ENCODE measurements at places on chromosomes 7 and 10.
A peak's percentile ranks its signal among the peaks of the same experiment; 100 is the strongest.

GRCh38 chr7:96347471-96347870 is 25.6 kb upstream of the SLC25A13 start:
- no peak for DNase-seq

GRCh38 chr10:122495406-122496340 is 34.3 kb downstream of the HTRA1 start:
- no peak for DNase-seq

DNA sequence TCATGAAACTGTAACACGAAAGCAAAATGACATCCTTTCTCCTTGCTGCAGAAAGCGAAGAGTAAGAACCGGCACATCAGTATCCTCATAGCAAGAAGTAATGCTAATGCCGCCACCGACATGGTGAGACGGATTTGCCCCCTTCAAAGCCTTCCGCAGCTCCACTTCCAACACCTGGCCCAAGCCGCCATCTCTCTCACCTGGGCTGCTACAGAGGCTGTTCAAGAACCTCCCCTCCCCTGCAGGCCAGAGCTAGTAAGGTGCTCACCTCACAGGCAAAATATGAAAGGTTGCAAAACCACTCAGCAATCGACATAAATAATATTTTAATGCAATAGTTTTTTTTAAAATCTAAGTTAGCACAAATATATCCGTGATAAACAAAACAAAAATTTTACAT is 123.9 kb upstream of the FRMD4A start:
- no peak for DNase-seq

- no peak for DNase-seq
Measured at GRCh38 chr10:1774796-1775195, 37.5 kb upstream of the ADARB2 start.

- no peak for DNase-seq
Measured at GRCh38 chr10:126087153-126087680, 190.9 kb downstream of the FANK1 start.

GRCh38 chr10:61316676-61317265 is 136.4 kb downstream of the TMEM26 start:
- no peak for DNase-seq

GRCh38 chr7:70410134-70410750 is 721.7 kb upstream of the GALNT17 start:
- no peak for DNase-seq

- no peak for DNase-seq
Measured at GRCh38 chr7:144780071-144780608, 55.7 kb downstream of the TPK1 start.

GRCh38 chr10:122336332-122336731 is 38.2 kb upstream of the PLEKHA1 start:
- DNase-seq = no peak

DNA sequence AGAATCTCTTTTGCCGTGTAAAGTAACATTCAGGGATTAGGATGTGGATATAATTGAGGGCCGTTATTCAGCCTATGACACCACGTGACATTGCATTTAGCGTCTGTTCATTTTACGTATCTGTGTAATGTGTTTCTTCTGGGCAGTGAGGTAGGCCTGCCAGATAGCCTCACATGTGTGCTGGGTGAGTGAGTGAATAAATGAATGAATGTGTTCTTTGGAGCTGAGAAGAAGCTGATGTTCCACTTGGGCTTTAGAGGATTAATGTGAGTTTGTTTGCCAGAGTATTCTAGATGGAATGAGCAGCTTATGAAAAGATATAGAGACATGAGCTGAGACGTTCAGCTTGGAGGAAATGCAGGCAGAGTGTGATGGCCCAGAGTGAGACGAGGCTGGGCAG is 55.0 kb downstream of the MINDY4 start:
- no peak for DNase-seq

GRCh38 chr7:81327468-81328266 is 408.8 kb upstream of the SEMA3C start:
- DNase-seq = no peak

DNA sequence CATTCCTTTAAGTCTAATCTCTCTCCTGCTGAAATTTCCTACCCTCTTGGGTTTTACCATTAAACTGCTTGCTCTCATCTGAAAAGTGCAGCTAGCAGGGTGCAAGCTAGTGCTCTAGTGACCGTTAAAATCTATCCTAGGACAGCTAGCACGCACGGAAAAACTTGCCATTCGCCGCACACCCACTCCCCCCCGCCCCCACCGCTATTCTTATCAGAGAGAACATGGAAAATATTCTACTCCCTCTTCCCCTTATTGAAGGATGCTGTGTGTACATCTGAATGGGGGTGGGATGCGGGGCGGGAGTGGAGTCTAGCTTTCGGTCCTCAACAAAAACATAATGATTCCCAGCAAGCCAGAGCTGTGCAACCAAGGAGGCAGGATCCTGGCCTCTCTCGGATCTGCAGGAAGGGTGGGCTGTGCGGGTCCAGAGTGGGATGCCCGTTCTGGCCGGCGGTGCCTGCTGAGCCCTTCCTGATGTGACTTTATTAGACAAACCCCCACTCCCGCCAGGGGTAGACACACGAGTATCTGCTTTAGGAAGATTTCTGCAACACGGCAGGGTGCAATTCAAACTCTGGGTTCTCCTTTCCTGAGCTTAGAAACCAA is 1.1 kb upstream of the ADRA2A start:
- no peak for DNase-seq

DNA sequence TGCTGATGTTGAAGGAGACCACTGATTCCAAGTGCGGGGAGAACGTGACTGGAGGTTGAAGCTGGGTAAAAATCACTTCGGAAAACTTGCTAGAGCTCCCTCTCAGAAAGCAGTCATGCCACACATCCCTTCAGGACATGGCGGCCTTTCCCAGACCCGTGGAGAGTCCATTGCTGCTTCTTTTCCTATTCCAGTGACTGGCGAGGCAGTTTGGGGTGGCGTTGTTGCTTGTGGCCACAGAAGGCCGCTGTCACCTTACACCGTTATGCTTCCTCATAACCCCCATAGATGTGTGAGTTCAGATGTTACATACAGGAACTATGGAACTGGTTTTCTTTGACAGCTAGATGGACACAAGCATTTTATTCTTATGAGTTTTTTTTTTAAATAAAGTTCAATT is 235.6 kb upstream of the POM121L12 start:
- no peak for DNase-seq

GRCh38 chr7:112654322-112655216 is 135.6 kb downstream of the TMEM168 start:
- DNase-seq = no peak

- DNase-seq = no peak
Measured at GRCh38 chr7:3927446-3928110, 626.5 kb downstream of the SDK1 start.

- no peak for DNase-seq
Measured at GRCh38 chr7:24587853-24588252, 14.6 kb downstream of the PALS2 start.

DNA sequence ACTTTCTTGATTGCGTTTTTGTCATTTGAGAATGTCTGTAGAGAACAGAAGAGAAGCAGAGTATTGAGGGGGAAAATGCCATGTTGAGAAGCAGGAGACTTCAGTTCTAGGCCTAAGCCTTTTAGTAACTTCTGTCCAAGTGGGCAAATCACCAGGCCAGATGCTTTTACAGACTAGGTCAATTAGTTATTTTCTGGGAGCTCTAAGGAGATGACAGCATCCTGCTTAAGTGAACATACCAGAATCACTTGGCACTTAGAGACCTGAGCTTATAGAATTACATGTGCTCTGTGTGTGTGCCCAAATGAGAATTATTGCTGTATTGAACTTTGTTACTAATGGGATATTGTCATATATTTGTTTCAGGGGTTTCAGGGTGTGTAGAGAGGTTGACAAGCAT is 24.0 kb downstream of the AGK start:
- no peak for DNase-seq

- no peak for DNase-seq
Measured at GRCh38 chr10:113060201-113061053, 110.4 kb downstream of the TCF7L2 start.

- DNase-seq = no peak
Measured at GRCh38 chr7:16939161-16939560, 57.4 kb upstream of the AGR3 start.

GRCh38 chr10:126221874-126222273 is 166.4 kb downstream of the ADAM12 start:
- no peak for DNase-seq

DNA sequence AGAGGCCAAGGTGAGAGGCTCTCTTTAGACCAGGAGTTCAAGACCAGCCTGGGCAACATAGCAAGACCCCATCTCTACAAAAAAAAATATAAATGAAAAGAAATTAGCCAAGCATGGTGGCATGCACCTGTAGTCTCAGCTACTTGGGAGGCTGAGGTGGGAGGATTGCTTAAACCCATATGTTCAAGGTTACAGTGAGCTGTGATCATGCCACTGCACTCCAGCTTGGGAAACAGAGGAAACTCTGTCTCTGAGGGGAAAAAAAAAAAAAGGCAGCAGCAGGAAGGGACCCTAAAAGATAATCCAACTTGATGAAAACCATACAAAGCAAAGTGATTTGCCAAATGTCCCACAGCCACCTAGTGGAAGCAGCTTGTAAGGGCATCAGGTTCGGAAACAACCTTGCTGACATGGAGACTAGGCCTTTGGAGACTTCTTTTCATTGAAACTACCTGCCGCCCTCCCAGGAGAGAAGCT is 15.6 kb upstream of the PBLD start:
- DNase-seq = peak; percentile 41

DNA sequence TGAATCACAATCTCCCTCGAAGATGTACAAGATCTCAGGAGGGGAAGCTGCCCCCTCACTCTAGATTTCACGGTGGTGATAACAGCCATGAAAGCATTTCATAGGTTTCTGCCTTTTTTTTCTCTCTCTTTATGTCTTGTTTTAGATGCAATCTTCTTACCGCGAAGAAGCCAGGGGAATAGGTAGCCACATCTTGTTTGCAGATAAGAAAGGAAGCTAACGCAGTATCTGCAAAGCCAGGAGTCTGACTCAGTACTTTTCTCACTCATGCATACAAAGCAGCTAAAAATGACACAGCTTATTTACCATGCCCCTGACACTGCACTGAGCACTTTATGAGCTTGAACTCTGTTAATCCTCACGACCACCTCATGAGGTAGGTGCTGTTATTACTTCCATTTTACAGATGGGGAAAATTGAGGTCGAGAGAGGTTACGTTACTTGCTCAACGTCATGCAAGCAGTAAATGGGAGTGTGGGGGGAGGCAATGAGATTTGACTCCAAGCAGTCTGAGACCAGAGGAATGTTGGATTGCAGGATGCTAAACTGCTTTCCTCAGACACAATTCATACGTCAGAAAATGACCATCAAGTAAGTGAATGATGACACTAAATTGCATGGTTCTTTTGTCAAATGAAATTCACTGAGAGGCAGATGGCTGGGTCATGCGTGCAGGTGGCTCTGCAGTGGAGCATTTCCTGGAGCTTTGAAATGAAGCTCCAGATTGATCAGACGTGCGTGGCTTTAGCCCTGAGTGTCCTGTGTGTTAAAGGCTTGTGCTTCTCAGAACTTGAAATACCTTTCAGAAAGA is 3.3 kb downstream of the MAP3K8 start:
- no peak for DNase-seq

- peak; percentile 94 for DNase-seq
Measured at GRCh38 chr10:101829561-101830315, 11.5 kb upstream of the OGA start.

- no peak for DNase-seq
Measured at GRCh38 chr7:137909042-137909441, 62.3 kb upstream of the DGKI start.

- DNase-seq = no peak
Measured at GRCh38 chr10:107701943-107702342, 537.4 kb upstream of the SORCS1 start.

DNA sequence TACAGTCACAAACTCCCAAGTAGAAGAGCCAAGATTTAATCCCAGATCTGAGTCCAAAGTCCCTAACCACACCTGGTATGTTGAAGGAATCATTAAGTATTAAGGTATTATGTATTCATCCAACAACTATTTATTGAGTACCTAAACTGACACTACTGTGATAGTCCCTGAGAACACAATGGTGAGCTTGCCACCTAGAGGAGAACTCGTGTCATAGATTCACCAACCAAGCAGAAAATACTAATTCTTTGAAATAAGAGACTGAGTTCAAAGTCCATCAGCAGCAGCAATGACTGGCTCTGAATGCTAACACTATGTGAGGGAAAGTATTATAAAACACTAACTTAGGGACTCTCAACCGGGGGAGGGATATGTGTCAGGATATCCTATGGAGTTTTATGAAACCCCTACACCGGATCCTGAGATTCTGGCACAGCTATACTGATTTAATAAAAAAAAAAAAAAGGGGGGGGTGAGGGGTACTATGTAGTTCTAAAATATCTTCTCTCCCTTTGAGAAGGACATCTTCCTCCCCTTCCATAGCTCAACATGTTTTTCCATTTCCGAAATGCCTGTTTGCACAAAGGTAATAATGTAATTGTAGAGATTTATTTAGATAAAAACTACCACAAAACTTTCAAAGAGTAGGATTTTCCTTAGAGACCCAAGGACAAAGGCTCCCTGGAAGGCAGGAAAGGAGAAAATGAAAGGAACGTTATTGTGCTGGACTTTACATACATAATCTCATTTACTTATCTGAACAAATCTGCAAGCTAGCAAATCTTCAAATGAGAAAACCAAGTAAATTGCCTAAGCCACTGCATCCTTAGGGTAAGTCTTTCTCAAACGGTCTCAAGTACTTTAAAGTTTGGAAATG is 1.6 kb downstream of the NCOA4 start:
- DNase-seq = peak; percentile 65

DNA sequence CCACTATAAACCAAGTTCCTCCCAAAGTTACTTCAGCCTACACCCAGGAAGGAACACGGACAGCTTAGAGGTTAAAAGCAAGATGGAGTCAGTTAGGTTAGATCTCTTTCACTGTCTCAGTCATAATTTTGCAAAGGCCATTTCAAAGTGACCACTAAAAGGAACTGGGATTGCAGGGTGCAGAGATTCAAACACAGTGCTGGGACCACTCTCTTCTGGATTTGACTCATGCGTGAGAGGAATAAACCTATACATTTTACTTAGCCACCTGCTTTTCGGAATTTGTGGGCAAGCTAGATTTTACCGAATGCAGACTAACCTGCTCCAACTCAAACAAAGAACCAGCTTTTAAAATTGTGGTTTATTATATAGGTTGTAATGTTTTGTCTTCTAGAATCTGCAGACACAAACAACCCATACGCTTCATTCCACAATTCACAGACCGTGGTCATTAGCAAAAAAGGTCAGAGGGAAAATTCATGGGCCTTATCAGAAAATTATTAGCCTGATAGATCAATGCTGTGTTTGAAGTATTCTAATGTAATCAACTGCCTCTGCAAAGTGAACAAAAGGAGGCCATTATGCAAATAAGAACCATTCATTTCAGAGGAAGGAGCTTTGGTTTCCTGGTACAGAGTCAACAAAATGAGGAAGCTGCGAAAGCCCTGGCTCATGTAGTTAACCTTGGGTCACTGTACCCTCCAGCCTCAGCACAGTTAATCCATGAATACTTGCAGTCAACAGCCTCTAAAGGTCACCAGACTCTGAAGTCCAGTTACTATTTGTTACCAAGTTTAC is 342.7 kb upstream of the KLF6 start:
- DNase-seq = no peak

- no peak for DNase-seq
Measured at GRCh38 chr7:32916006-32916405, 24.4 kb upstream of the KBTBD2 start.

Data from GM13977 (cell line).